Endothelial cell of umbilical vein (primary cell): ENCODE measurements at places on chromosomes 12 and 14. TPM values are rescaled to one million over a fixed set of nuclear protein-coding genes. Genes with fewer than 3 reads are reported as not detected.

The KRT72 gene
- polyA plus RNA-seq = not detected in 2 replicates

- no peak for DNase-seq
Measured at GRCh38 chr14:77908847-77909246, 108.9 kb downstream of the ADCK1 start.

- no peak for DNase-seq
Measured at GRCh38 chr14:32421781-32422180, 92.7 kb downstream of the AKAP6 start.

The WDHD1 gene
- 2.1 and 3.1 TPM in 2 replicates for polyA plus RNA-seq

DNA sequence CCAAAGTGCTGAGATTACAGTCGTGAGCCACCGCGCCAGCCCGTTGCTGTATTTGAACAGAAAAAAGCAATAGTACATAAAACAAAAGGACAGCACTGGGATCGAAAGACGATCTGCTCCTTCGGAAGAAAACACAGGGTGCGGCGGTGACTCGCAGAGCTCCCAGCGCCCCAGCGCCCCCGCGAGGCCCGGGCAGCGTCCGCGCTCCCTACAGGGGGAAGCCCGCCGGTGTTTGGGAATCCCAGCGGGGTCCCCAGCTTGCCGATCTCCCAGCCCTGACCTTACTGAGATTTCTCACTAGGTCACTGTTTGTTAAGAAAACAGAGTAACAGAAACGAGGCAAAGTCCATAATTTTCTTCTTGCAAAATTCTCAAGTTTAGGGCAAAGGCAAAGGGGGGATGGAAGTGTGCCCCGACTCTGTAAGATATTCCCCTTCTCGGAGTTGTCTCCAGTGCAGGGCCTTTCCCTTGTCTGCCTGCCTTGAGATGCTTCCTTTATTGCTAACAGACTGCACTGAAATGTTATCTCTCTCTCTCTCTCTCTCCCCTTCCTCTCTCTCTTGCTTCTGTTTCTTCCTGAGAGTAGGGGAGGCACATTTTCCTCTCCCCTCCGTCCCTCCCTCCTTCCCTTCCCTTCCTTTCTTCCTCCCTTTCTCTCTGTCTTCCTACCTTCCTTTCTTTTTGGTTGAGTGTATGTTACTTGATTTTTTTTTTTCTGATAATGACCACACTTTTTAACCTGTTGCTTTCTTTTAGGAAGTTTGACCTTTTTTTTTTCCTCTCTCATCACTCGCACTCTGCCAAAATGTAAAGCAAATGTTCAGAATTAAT, 91.9 kb downstream of the TMEM30B start:
- peak; percentile 70 for DNase-seq

GRCh38 chr14:87325741-87326140, 667.2 kb downstream of the GALC start:
- no peak for DNase-seq

DNA sequence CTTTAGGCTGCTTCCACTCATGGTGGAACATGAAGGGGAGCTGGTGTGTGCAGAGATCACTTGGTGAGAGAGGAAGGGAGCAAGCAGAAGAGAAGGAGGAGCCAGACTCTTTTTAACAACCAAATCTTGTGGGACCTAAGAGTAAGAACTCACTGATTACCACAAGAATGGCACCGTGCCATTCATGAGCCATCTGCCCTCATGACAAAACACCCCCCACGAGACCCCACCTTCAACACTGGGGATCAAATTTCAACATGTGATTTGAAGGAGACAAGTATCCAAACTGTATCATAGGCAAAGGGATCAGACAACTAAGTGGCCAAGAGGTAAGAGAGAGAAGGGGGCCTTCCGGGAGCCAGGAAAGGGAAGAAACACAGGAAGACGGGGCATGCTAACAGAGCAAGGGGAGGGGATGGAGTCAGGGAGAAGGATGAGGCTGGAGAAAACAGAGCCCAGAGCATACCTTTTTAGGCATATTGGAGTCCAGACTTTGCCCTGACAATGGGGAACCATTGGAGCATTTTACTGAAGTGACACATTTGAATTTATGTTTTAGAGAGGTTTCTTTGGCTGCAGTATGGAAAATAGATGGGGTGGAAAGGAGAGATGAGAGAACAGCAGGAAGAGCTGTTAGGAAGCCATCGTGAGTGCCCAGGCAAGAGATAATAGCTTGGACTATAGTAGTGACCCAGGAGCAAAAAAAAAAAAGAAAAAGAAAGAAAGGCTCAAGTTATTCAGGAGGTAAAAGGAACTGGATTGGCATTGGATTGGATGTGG, 204.4 kb upstream of the NUDT4 start:
- no peak for DNase-seq

DNA sequence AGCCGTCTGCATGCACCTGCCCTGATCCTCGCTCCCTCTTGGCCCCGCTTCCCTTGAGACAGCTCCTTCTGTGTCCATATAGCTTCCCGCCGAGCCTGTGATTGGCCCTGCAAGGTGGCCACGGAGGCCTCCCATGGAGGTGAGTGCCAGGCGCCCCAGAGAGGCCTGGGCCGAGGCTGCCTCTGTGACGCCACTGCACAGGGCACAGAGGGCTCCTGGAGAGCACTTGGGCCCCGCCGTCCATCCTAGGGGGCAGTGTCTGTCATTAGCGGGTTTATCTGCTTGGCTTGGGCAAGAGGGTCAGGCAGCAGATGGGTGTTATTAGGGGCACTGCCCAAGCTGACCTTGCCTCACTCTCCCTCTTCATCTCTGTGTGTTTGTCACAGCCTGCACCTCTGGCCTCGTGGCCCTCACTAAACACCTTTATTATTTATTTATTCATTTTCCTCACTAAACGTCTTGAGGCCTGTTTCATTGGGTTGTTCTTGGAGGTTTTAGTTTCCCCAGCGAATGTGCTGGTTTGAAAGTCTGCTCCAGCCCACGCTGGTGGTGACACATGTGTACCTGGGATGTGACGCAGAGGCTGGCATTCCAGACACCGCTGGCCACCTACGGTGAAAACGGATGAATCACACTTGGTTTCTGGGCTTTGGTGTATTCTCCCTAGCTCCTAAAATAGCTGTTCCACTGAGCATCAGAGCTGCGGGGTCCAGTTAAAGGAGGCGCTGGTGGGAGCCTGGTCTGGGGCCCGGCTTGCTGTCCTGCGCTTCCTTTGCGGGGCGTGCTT, 5.9 kb downstream of the ZFYVE21 start:
- no peak for DNase-seq

- no peak for DNase-seq
Measured at GRCh38 chr12:17134315-17134714, 528.4 kb upstream of the LMO3 start.

DNA sequence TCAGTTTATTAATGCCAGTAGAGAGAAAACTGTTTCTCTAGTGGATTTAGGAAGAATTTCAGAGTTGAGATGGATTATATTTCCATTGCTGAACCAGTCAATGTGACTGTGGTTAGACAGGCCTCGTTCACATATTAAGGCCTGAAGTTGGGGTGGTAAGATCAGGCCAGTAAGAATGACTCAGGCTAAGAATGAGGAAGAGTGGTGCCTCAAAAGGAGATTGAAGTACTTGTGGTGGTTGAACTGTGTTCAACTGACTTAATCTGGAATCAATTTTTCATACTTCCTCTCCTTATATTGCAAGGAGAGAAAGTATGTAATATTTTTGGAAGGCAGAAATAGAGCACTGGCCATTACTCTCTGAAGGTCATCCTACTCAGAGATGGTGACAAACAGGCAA, 37.8 kb upstream of the ATF7IP start:
- no peak for DNase-seq
